CD4-positive, alpha-beta T cell treated with Interleukin-21 for 1 hour (primary cell): ENCODE measurements at places on chromosomes 4 and X.

DNA sequence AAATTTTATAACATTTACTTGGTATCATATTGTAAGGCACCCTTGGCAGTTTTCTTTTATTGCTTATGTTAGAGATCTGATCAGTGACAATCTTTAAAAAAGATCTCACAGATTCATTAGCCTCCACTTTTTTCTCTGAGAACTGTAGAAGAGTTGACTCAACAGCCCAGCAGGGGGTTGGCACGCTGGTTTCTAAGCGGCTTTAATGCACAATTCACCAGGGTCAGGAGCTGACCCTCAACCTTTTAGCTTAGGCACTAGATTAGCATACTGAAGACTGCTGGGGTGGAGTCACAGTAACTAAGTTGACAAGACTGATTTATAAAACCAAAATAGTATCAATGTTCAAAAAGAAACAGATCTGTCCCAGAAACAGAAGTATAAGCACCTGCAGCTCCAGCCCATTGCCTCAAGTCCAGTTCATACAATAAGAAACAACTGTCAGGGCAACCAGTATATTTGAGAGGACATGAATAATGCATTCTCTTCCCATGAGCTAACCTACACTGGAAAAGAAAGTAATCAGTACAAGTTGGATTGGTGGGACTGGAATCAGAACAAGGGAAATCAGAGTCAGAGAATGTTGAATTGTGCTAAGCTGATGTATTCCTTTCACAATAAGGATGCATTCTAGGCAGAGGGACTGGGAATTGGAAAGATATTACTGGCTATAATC is 77.6 kb downstream of the PDE5A start:
- no peak for DNase-seq

DNA sequence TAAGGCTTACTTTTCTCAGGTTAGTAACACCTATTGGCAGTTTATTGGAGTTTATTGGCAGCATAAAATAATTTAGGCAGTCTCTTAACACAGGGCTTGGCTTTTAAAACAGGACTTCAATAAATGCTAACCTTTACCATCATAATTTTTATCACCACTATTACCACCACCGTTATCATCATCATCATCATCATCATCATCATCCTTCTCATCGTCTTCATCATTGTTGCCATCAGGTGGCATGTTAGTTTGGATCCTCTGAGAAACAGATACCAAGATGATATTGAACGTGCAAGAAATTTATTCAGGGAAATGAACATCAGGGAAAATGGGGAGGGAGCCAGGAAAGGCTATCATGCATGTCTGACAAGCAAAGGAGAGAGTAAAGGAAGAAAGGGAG is 16.2 kb downstream of the GBA3 start:
- no peak for DNase-seq

GRCh38 chrX:39851745-39852455 is 245.9 kb downstream of the BCOR start:
- no peak for DNase-seq

- DNase-seq, result peak; percentile 76
Observed at GRCh38 chrX:154097003-154097588, 421 bp downstream of the MECP2 start.

- DNase-seq, result no peak
Observed at GRCh38 chr4:26015133-26015651, 101.2 kb downstream of the SMIM20 start.

DNA sequence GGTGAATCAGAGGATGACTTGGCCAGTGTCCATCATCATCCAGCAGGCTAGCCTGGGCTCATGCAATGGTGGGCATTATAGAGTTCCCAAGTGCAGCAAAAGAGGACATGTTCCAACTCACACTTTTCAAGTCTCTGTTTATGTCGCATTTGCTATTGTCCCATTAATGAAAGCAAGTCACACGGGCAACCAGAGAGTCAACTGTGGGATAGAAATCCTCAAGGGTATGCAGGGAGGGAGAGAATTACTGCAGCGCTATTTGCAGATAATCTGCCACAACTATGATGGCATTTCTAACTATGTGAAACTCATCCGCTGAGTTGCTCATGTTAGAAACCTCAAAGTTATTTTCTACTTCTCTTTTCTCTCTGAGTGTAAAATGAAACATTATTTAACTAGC is 78.5 kb upstream of the TAB3 start:
- no peak for DNase-seq

DNA sequence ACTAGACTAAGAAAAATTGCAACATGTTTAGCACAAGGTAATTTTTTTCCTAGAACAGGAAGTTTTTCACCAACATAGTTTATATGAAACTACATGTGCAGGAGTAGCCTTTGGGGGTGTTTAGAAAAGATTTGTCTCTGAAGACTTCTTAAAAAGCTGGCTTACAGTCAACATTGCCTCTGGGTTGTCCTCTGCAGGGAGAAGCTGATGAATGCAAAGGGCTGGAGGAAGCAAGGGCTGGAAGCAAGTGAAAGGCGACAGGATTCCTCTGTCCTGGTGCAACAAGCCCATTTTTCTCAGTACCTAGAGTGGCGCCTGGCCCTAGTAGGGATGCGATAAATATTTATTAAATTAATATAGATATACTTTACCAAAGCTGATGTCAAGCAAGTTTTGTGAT is 180.3 kb upstream of the LCORL start:
- DNase-seq, result no peak

GRCh38 chrX:13340182-13340791 is 20.4 kb upstream of the ATXN3L start:
- no peak for DNase-seq

- DNase-seq, result no peak
Observed at GRCh38 chrX:108732630-108733321, 3.6 kb downstream of the IRS4 start.

DNA sequence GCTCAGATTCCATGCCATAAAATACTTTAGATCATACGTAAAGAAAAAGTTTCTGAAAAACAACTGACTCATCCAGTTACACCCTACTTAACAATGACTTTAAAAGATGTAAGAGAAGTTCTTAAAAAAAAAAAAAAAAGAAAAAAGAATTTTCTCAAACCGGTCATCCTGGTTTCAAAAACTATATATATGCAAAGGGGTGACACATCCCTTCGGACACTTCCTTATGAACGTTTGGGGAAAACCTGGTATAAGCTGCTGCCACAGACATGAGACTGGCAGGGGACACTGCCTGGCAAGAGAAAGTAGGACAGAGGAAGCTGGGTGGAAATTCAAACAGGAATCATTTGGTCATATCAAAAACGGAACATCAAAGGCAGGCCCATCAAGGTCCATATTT is 81.2 kb upstream of the PRSS48 start:
- no peak for DNase-seq

DNA sequence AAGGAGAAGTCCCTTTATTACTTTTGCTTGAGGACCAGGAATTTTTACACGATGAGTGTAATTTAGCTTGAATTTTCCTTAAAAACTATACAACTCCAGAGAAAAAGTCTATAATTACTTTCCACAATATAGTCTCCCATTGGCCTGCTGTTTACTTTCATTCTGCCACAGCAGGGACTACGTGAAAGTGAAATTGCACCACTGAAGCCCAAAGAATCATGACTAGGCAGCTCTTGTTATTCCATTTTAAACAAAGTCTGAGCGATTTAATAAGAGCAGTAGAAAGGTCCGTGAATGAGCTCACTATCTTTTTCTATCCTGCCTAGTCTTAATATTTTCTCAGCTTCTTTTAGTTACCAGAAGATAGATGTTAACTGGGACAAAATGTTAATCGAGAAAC is 68.6 kb downstream of the ADGRG4 start:
- DNase-seq, result no peak

GRCh38 chrX:21658746-21659145 is 616 bp upstream of the KLHL34 start:
- peak; percentile 2 for DNase-seq

DNA sequence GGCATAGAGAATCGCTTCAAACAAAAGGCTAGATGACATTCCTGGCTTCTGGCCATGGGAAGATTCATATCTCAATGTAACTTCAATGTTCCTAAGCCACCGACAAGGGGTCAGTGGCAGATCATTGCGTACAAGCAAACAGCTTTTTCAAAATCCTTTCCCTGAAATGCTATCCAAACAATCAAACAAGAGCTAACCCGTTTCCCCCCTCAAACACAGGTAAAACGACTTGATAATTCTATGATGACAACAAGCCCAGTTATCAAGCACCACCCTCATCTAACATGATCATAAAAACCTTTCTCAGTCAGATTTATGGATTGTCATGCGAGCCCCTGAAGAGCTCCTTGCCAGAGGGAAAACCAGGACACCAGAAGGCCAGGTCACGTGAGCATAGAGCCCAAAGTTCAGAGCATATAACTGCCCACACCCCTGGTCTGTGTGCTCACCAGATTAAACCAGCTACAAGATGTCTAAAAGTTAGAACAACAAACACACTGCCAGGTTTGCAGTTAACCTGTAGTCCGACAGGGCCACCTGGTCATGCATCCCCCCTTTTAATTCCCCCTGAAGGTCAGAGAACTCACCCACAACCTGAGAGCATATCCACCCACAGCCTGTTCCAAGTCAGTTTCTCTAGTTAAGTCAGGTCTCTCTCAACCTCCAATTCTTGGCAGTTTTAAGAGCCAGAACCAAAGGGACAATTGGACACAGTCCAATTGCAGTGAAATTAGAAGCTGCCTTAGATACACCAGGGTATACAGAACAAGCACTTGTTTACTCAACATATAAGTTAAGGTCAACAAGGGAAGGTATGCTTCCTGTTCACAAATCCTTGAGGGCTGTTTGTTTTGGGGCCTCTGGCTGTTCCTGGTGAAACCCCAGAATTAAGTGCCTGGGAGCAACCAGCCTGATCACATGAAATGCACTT is 248.1 kb upstream of the PPARGC1A start:
- DNase-seq, result no peak

DNA sequence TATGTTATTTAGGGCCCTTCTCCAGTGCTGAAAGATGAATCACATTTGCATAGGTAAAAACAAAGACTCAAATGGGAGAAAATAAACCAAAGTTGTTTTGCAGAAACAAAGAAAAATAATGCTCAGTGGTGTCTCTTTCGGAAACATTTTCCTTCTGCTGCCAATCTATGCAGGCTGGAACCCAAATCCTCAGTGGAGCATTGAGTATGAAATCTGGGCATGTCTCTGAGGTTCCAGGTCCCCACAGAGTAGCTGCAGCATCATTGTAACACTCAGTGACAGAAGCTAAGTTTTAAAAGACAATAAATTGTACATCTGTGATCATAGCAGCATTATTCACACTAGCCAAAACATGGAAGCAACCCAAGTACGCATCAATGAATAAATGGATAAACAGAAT is 303.6 kb downstream of the FBXW7 start:
- no peak for DNase-seq

GRCh38 chrX:72208126-72208800 is 26.7 kb downstream of the PIN4 start:
- no peak for DNase-seq

DNA sequence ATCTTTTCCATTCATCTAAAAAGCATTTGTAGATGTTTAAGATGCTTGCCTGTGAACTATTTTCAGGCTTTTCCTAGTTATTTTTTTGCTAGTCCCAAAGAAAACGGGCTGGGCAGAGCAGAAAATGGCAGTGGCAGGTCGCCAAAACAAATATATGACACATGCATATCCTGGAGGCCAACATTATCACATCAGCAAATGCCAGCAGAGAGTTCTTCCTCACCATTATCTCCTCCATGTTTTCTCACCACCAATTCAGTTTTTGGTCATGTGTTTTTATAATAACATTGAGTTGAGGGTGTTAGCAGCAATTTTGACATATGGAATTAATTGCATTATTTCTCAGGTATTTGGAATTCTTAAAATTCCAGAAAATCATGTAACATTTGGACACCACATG is 97.9 kb upstream of the EOLA2 start:
- no peak for DNase-seq
